ENCODE measurements at places on chromosomes 7 and 10.

DNA sequence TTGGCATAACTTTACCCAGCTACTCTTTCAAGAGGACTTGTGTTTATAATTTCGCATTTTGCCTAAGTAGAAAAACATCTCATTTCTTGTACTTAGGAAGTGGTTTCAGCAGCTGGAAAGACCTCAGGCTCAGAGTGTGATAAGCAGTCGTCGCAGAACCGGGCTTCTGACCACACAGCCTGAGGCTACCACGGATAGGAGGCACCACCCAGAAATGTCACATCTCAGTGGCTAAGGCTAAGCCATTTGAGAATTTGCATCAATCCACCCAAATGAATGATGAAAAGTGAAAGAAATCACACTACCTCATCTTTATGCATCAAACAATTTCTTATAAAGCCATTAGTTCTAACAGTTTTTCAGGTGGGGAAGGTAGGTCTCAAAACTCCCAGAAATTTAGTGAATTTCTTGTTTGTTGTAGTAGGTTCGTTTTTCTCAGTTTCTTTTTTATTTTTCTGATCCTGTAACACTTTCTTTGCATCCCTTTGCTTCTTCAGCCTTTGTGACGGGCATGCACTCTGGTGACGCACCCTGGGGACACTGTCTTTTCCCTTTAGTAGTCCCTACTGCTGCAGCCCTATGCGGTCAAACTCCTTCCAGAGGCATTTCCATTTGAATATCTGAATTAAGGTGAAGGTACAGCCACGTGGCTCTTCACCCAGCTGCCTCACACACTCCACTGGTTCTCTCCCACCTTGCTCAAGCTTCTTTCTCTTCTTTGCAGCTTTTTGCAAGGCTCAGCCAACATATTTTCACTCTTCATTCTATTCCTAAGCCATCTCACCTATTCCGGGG lies 68.5 kb downstream of the MAP3K8 start:
- peak; percentile 46 for DNase-seq

GRCh38 chr10:72316748-72317435 lies 37.8 kb downstream of the DNAJB12 start:
- no peak for DNase-seq

- no peak for DNase-seq
Observed at GRCh38 chr7:26307791-26308190, 16.1 kb downstream of the SNX10 start.

GRCh38 chr7:109256762-109257560 lies 687.3 kb downstream of the DNAJB9 start:
- DNase-seq: no peak

DNA sequence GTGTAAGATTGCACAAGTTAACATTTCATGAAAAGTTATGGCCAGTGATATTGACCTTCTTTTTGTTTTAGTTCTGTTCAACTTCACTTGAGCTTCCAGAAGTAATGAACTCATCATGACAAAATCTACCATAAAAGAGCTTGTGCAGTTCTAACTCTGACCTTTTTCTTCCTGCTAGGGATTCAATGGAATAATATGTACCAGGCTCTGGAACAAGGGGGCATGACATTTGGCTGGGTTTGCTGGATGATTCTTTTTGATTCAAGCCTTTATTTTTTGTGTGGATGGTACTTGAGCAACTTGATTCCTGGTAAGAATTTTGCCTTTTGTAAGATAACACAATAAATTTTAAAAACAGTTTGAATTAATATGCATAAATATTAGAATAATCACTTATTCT lies 205.0 kb downstream of the ABCA13 start:
- no peak for DNase-seq

- no peak for DNase-seq
Observed at GRCh38 chr10:131902211-131902610, 1.4 kb downstream of the PPP2R2D start.

- DNase-seq: no peak
Observed at GRCh38 chr7:23477962-23478866, 7.9 kb upstream of the IGF2BP3 start.

DNA sequence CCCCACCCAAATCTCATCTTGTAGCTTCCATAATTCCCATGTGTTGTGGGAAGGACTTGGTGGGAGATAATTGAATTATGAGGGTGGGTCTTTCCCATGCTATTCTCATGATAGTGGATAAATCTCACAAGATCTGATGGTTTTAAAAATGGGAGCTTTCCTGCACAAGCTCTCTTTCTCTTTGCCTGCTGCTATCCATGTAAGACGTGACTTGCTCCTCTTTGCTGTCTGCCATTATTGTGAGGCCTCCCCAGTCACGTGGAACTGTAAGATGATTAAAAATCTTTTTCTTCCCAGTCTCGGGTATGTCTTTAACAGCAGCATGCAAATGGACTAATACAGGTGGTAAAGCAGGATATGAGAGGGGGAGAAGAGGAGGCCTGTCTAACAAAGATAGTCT lies 88.3 kb downstream of the TMEM106B start:
- no peak for DNase-seq

GRCh38 chr7:4177001-4177400 lies 505.1 kb upstream of the FOXK1 start:
- DNase-seq: no peak

GRCh38 chr7:22996470-22996869 lies 17.5 kb downstream of the HYCC1 start:
- DNase-seq: no peak

DNA sequence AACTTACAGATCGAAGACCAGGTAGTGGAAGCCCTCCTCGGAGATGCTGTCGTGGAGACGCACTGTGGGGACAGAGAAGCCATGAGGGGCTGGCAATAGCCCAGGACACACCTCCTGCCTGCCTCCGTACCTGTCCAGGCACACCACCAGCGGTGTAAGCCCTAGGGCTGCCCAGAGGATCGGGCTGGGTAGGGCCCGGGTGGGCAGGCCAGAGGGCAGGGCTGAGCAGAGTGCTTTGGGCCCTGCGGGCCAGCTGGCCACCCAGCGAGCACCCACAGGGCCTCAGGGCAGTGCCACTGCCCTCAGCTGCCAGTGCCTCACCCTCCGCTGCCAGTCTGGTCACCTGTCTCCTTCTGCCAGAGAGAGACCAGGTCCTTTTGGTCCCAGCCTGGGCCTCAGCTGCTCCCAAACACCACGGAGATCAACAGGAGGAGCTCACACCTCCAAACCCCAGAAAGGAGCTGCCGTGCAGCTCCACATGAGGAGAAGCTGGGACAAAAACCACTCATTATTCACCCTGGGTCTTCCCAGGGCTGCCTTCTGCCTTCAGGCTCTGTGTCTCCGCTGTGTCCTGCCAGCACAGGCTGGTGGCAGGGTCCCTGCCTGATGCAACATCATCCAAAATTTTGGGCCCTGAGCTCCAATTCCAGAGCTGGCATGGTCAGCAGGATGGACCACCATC lies 58.2 kb downstream of the YKT6 start:
- no peak for DNase-seq

GRCh38 chr7:17289074-17289645 lies 9.3 kb upstream of the AHR start:
- no peak for DNase-seq

DNA sequence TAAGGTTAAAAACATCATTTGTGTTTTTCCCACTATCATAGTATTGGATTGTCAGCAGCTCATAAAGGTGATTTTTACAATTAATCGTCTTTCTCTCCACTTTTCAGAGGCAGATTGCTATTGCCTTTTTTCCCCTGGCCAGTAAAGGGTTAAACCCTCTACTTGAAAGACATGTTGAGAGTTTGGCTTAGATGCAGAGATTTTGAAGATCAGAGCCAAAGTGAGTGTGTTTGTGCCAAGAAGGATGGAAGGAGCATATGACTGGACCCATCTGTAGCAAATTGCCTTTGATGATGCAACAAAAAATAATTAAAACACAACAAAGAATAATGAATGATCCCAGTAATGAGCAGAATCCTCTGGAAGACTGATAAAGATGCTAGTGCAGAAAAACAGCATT lies 373.1 kb downstream of the MALRD1 start:
- no peak for DNase-seq

DNA sequence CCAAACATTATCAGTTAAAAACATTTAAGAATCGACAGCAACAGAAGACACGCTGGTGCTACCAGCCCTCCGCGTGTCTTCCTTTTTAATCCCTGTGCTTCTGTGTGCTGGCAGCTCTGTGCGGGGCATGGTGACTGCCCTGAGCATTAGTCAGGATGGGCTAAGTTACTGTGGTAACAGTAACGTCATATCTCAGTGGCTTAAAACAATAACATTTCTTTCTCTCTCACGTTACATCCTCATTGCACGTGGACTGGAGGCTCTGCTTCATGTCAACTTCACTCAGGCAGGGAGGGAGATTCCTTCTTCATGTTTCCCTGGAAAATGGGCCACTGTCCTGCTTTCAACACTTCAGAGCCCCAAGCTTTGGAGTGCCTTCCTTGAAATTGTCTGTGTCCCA lies 378.5 kb downstream of the CCSER2 start:
- DNase-seq: no peak

DNA sequence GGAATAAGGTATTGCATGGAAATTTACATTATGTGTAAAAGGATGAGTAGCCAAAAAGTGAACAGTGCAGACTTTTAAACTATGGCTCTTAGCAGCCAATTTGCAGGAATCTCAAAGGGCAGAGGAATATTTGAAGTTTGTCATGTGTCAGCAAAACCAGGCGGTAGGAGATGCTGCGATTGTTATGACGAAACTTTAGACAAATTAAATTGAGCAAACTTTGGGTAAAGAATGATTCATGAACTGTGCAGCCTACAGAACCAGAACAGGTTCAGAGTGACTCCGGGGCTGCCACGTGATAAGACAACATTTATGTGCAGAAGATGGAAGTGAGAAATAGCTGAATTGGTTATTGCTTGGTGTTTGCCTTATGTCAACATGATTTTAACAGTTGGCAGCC lies 39.2 kb upstream of the CCDC6 start:
- no peak for DNase-seq

- no peak for DNase-seq
Observed at GRCh38 chr7:17374654-17375053, 76.2 kb downstream of the AHR start.

DNA sequence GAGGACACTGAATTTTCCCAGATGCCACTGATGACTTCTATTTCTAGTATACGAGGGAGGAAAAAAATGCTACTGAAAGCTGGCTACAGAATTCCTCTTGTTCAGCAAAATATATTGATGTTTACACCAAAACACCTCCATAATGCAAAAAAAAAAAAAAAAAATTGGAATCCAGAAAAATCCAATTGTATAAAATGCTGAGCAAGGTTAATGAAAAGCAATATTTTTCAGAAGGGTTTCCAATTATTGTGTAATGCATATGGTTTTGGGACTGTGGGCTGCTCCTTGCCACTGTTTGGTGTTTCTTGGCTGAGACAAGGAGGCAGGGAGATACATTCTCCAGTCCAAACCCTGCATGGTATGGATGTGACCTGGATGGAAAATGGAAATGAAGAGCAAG lies 83.8 kb downstream of the LSM5 start:
- no peak for DNase-seq
